ENCODE measurements at places on chromosomes 3 and 15.

- DNase-seq = no peak
These were observed 98.4 kb downstream of the VGLL4 start for GRCh38 chr3:11545186-11545851.

DNA sequence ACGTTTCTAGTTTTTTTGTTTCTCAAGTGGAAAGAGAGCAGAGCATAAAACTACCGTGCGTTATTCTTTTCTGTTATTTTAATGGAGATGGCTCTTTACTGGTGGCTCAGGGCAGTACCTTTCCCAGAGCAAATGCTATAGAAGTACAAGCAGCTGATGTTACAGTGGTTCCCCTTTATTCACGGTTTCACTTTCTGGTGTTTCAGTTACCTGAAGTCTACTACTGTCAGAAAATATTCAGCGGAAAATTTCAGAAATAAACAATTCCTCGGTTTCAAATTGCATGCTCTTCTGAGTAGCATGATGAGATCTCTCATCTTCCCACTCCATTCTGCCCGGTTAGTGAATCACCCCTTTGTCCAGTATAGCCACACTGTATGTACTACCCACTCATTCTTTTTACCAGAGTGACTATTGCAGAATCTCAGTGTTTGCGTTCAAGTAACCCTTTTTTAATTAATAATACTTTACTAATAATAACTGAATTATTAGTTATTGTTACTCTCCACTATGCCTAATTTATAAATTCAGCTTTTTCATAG lies 597.5 kb upstream of the ROBO2 start:
- no peak for DNase-seq

GRCh38 chr15:66390678-66391077 lies 4.0 kb downstream of the MAP2K1 start:
- DNase-seq = no peak

DNA sequence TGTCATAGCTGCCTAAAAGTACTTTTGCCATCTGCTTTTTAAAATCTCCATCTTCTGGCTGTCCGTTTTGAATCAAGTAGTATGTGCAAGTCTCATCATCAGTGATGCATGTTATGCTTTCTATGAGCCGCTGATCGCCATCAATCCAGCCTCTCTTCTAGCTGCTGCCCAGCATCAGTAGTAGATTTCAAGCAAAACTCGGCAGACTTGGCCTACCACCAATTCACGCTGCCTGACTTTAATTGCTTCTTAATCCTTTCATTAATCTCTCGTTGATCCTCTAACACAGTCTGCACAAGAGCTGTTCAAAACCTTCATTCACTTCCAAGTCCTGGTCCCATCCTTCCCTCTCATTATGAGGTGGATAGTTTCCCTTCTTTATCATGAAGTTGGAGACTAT lies 104.9 kb downstream of the NSUN3 start:
- no peak for DNase-seq

DNA sequence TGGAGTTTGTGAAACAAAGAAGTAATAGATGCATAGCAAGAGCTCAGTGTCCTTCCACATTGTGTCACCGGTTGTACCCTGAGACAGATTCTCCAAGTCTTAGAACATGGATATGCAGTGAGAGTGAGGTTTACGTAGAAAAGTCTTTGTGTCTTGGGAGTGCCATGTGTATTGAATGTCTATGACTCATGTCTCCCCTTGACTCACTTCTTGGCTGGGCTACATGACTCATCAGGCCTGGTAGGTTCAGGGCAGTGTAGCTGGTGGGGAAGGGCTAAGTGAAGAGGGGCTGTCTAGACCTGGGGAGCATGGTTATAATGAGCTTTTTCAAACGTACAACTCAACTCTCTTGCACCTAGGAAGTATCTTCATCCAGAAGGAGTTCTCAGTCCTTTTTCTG lies 167.4 kb downstream of the GAP43 start:
- DNase-seq = peak; percentile 99

GRCh38 chr3:167820102-167820865 lies 84.8 kb downstream of the SERPINI1 start:
- no peak for DNase-seq

DNA sequence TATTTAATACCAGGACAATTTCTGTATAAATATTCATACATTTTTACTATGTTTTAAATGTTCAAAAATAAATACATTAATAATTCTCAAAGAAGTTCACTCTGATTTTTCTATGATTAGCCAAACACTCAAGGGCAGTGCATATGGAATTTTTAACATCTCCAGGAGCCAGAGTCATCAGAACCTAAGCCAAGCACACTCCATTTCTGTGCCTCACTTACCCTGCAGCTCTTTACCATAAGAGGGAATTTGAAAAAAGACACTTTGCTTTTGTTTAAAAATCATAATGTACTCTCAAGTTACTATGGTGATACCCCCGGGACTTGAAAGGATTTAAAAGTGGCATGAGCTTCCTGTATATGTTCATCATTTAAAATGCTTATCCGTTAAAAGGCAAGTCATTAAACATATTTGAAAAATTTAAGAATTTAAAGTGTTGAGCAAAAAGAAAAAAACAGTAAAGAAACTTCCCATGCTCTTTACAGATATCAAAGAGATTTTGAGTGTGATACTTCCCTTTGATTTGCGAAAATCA lies 747.4 kb upstream of the NECTIN3 start:
- no peak for DNase-seq

- no peak for DNase-seq
These were observed 206.2 kb upstream of the ADAMTS9 start for GRCh38 chr3:64894006-64894405.

- no peak for DNase-seq
These were observed 7.8 kb downstream of the KNG1 start for GRCh38 chr3:186724911-186725310.

DNA sequence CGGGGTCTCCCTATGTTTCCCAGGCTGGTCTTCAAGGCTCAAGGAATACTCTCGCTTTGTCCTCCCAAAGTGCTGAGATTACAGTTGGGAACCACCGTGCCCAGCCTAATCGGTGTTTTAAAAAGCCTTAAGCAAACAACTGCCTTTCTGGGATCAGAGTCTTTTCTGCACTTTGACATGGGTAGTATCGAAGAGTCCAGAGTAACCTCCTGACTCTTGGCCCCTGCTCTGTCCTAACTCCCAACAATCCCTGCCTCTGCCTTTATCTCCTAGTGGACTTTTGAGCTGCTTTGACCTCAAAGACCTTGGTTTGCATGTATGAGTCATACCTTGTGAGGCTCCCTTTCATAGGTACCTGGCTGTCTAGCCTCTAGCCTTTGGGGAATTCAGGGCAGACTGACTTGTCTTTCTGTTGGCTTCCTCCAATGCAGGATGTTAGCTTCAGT lies 21.0 kb upstream of the HACD2 start:
- DNase-seq = peak; percentile 38

GRCh38 chr3:182843478-182843877 lies 50.2 kb downstream of the ATP11B start:
- no peak for DNase-seq

DNA sequence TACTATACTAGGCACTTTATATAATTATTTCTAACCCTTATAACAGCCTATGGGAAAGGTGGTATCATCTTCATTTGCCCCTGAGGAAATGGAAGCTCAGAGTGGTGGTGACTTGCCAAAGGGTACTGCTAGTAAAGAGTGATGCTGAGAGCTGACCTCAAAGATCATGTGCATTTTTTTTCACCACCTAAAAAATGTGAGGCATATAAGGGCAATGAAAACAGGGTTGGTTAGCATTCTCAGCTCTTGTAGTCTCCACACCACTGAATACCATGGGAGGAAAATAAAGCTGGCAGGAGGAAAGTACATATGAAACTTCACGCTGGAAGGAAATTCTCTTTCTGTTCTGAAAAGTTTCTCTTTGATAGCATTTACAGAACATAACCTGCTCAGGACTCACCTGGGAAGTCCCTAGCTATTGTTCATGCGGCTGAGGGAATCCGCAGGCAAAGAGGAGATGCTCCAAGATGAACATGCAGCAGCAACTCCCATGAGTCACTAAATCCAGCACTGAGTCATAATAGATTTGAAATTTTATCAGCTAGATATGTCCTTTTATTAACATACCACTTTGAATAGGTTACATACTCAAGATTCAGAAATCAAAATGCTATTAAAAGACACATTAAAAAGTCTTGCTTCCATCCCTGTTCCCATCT lies 17.3 kb downstream of the FAIM start:
- DNase-seq = peak; percentile 32

DNA sequence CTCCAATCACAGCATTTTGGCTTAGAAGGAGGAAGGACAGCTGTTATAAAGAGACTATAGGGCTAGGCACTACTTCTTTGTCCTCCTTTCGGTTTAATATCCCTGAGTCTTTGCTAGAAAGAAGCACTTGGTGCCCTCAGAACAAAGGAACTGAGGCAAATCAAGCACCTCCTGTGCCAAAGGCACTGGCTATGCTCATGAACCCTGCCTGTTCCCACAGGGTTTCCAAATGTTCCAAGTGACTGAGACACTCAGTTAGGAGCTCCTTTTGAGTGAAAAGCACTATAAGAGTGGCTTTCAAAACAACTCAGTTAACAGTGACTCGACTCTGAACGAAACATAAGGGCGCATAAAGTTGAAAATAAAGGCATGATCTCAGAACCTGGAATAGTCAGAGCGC lies 25.0 kb downstream of the TBC1D2B start:
- DNase-seq = no peak

DNA sequence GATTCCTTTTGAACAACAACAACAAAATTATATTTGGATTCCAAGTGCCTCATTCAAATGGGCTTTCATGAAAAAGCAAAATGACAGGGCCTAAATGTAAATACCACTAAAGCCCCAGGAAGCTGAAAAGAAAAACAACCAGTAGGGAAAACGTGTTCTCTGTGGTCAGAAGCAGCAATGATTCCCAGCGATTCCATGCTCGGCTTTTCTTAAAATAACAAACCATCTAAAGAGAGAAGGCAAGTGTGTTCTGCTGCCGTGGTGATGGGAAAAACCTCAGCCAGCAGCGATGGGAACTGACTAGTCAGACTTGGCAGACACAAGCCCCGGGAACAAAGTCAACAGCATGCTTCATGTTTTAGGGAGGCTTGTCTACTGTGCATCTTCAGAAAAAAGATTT lies 153.6 kb downstream of the TNIK start:
- DNase-seq = peak; percentile 94

Measured in kidney glomerular epithelial cell (primary cell).